ENCODE measurements at places on chromosomes 7 and 10.

- DNase-seq: no peak
Observed at GRCh38 chr10:51524041-51524440, 175.4 kb downstream of the CSTF2T start.

DNA sequence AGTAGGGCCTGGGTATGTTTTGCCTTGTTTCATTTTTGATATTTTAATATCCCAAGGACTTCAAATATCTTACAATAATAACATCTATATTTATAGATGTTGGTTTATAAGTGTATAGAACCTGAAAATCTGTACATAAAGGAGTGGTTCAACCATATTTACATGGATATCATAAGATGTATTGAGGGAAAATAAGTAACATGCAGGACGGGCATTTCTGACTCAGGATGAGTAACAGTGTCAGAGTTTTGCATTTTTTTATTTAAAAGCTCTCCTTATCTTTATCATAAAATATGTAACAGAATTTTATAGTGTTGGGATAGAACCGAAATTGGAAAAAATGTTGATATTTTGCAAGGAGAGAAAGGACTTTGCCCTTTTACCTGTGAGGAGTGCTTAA is 1438.7 kb downstream of the REEP3 start:
- DNase-seq: no peak

DNA sequence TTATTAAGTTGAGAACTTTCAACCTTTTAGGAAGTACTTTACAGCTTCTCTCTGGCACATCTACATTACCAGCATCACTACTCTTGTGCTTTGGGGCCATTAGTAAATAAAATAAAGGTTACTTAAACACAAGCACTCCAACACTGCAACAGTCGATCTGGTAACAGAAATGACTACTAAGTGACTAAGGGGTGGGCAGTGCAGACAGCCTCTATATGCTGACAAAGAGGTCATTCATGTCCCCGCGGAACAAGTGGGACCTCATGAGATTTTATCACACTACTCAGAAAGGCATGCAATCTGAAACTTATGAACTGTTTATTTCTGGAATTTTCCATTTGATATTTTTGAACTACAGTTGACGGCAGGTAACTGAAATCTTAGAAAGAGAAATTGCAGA is 111.3 kb upstream of the DNAJB12 start:
- DNase-seq: no peak

GRCh38 chr10:131890276-131891195 is 10.3 kb upstream of the PPP2R2D start:
- no peak for DNase-seq

GRCh38 chr10:7318836-7319235 is 92.0 kb downstream of the SFMBT2 start:
- DNase-seq: no peak

- DNase-seq: no peak
Observed at GRCh38 chr10:95716466-95716865, 22.7 kb upstream of the TCTN3 start.

- DNase-seq: no peak
Observed at GRCh38 chr7:16271355-16271915, 149.9 kb downstream of the CRPPA start.

GRCh38 chr7:101161692-101162471 is 3.5 kb downstream of the VGF start:
- DNase-seq: no peak

- DNase-seq: no peak
Observed at GRCh38 chr7:71905821-71906220, 506.3 kb downstream of the CALN1 start.

DNA sequence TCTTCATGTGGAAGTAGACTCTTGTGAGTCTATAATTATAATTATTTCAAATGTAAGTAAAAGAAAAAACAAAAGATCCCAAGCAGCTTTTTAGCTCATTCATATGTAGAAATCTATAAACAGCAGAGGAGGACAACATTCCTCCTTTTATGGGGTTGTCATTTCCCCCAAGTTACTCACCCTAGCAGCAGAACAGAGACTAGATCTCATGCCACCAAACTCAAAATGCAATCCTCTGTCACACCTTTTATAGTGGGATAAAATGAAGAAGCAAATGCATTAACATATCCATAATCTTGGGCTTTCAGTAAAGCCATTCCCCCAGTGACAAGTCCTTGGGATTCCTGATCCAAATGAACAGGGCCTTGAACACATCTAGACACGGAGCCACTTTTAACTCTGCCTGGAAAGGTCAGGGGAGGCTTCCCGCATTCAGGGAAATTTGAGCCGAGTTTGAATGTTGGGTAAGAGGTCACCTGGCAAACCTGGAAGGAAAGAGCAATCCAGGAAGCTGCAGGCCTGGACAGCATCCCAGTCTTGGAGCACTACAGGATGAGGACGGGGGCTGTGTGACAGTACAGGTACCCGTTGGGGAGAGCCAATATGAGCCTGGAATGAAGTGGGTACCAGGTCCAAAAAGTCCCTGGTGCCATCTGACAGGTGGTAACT is 76.4 kb downstream of the DOCK4 start:
- DNase-seq: no peak

- no peak for DNase-seq
Observed at GRCh38 chr7:98733036-98733435, 116.0 kb downstream of the NPTX2 start.

DNA sequence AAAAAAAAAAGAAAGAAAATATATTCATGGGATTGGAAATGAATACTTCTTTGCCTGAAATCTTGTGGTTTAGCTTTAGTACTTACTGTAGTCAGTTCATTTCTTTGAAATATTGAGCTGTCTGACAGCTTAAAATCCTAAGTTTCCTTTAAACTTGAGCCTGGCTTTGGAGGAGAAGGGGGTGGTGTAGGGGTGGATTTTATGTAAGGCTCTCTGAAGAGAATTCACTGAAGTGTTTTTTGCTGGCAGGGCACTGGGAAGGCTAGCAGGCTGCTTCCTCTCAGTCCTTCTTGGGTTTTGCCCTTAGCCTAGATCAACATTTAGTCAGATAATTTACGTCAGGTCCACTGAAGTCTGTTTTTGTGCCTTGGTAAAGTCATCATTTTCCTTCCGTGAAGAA is 516.5 kb downstream of the AUTS2 start:
- DNase-seq: no peak

- DNase-seq: no peak
Observed at GRCh38 chr10:127612-128432, 7.4 kb upstream of the ZMYND11 start.

- no peak for DNase-seq
Observed at GRCh38 chr10:104303594-104304355, 34.5 kb downstream of the ITPRIP start.

DNA sequence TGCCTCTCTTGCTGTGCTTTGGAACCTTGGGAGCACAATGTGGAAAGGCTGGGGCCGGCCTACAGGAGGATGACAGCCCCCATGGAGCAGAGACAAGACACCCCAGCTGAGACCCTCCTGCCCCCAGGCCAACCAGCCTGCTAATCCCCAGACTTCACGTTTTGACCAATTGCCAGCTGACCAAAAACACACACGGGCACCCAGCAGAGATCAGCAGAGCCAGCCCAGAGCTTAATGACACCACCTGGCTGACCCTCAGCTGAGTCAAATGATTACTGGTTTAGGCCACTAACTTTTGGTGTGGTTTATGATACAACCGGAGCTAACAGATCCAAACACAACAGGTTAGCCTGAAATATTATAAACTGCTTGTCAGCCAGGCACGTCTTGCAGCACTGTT is 111.2 kb upstream of the KIF5B start:
- DNase-seq: no peak

GRCh38 chr7:128841921-128842673 is 11.9 kb downstream of the FLNC start:
- no peak for DNase-seq

GRCh38 chr10:114282526-114282925 is 43.5 kb downstream of the VWA2 start:
- DNase-seq: no peak

GRCh38 chr7:135791543-135792362 is 43.1 kb upstream of the FAM180A start:
- DNase-seq: no peak

GRCh38 chr7:102943423-102944169 is 30.8 kb downstream of the LRRC17 start:
- DNase-seq: no peak

DNA sequence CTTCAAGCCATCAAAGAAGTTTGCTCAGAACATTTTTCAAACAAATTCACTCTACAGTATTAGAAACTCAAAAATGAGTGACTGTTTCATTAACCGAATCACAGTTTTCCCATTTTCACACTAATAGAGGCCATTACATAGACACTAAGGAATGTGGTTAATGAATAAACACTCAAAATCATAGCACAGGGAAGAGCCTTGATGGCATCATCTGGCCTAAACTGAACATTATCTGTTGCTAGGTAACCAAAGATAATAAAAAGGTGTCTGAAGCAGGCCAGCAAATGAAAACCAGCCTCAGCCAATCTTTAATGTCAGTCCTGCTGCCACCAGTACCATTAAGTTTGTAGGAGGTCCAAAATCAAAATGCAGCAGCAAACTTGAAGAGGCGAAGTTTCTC is 492.4 kb upstream of the STEAP1 start:
- no peak for DNase-seq

GRCh38 chr10:88879534-88880281 is at the start of gene STAMBPL1:
Gene STAMBPL1, plus strand, starts transcription at chr10:88880245. Its CDS starts 21,464 bp downstream, at chr10:88901709.
- DNase-seq: peak; percentile 62

GRCh38 chr7:10793995-10794775 is 179.5 kb upstream of the PHF14 start:
- DNase-seq: no peak

GRCh38 chr10:43057831-43058340 is 19.0 kb upstream of the RET start:
- DNase-seq: no peak

GRCh38 chr10:34854147-34854601 is 39.1 kb upstream of the PARD3 start:
- no peak for DNase-seq

- peak; percentile 11 for DNase-seq
Observed at GRCh38 chr10:2927958-2928840, 139.1 kb upstream of the PFKP start.

GRCh38 chr10:119735451-119735850 is 9.6 kb downstream of the INPP5F start:
- no peak for DNase-seq

GRCh38 chr10:72009425-72010081 is 45.4 kb downstream of the CHST3 start:
- no peak for DNase-seq

DNA sequence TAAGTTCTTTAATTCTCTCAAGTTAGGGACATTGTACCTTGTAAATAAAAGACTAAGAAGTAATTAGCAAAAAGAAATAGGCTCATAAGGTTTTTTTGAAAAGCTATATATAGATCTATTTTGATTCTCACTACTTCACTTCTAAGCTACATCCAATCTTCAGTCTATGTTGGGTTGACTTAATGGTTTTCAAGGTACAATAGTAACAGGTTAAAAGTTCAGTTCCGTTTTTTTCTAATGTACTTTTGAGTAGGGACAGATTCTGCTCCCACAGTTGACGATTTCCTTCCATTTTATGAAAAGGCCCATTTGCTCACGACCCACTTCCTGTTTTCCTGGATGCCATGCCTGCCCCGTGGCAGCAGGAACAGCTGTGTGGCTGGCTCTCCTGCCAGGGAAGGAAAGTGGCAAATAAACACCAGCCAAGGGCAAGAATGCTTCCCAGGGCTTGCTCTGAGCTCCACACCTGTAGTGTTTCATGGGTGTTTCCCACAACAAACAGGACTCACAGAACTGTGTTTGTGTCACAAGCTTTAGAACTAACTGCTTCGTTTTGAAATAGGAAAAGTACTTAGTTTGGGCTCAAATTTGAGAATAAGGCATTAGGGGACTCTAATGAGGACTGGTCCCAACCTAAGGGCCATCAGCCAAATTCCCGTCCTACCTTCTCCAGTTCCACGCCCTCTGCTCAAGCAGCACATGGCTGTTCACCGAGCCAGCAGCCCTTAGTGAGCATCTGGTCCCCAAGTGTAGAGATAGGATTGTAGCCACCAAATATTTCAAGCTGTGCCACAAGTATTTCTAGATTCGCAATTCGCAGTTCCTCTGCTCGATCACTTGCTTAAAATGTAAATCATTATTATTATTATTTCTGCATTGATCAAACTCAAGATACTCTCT is 240.7 kb downstream of the COBL start:
- no peak for DNase-seq

DNA sequence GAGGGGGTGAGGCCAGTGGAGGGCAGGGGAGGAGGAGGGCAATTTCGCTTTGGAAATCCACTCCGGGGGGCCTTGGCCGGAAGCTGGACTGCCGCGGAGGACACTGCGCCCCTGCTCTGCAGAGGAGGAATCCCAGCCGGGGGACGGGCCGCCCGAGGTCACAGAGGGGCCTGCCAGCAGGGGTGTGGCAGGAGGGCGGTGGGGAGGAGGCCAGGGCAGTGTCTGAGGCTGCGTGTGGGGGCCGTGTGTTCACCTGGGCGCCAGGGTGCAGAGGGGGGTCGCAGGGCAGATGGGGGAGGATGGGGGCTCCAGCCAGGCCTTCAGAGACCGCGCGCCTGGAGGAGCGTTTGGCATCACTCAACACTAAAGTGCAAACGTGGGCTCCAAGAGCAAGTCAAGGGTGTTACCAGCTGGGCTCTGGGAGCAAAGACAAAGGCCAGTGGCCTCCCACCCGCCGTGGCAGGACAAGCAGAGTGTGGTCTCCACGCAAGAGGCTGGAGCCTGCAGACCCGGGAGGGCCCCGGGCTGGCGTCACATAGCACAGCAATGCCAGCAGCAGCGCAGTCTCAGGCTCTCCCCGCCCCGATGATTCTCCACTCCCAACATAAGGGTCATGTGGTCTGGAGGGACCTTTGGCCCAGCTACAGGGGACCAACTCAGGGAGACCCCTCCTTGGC is 45.3 kb upstream of the DNAJB6 start:
- DNase-seq: no peak

GRCh38 chr10:104515678-104516199 is 125.4 kb upstream of the SORCS3 start:
- no peak for DNase-seq

GRCh38 chr10:35415505-35415904 is 79.2 kb downstream of the CCNY start:
- no peak for DNase-seq

GRCh38 chr10:24120646-24121045 is 88.3 kb upstream of the KIAA1217 start:
- no peak for DNase-seq

DNA sequence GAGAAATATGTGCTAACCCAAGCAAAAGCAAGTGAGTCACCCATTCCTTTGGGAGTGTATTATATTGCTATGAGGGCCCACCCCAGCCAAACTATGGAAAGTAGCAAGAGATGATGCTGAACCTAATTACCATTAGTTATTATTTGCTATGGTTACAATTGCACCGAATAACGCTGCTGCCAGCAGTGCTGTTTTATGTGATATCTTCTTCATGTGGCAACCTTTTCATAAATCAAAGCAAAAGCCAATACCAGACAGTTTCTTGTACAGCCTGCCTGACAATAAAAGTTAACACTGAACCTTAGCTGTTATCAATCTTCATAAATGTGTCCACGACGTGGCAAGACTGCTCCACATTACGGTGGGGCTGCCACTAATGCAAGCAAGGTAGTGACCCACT is 241.7 kb upstream of the PLXNA4 start:
- DNase-seq: no peak

DNA sequence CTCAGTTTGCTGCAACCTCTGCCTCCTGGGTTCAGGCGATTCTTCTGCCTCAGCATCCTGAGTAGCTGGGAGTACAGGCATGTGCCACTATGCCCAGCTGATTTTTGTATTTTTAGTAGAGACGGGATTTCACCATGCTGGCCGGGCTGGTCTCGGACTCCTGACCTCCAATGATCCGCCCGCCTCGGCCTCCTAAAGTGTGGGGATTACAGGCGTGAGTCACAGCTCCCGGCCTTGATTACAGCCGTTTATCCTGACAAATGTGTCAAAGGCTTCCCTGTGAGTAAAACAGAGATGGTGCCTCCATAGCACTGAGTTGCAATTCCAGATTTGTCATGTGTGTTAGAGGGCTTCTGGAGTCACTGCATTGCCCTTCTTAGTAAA is 273.7 kb downstream of the CCDC3 start:
- DNase-seq: no peak

Measured in stimulated activated CD8-positive, alpha-beta memory T cell treated with anti-CD3 and anti-CD28 coated beads, Interleukin-4, amount 100 ng/mL, for 1 hour (primary cell).